Lung (tissue), 17 donors: ENCODE measurements at places on chromosomes 12 and 14.

GRCh38 chr12:50112456-50113218, 601 bp downstream of the COX14 start:
- no peak for DNase-seq

GRCh38 chr12:89033062-89033461, 319.2 kb downstream of the DUSP6 start:
- DNase-seq = no peak

DNA sequence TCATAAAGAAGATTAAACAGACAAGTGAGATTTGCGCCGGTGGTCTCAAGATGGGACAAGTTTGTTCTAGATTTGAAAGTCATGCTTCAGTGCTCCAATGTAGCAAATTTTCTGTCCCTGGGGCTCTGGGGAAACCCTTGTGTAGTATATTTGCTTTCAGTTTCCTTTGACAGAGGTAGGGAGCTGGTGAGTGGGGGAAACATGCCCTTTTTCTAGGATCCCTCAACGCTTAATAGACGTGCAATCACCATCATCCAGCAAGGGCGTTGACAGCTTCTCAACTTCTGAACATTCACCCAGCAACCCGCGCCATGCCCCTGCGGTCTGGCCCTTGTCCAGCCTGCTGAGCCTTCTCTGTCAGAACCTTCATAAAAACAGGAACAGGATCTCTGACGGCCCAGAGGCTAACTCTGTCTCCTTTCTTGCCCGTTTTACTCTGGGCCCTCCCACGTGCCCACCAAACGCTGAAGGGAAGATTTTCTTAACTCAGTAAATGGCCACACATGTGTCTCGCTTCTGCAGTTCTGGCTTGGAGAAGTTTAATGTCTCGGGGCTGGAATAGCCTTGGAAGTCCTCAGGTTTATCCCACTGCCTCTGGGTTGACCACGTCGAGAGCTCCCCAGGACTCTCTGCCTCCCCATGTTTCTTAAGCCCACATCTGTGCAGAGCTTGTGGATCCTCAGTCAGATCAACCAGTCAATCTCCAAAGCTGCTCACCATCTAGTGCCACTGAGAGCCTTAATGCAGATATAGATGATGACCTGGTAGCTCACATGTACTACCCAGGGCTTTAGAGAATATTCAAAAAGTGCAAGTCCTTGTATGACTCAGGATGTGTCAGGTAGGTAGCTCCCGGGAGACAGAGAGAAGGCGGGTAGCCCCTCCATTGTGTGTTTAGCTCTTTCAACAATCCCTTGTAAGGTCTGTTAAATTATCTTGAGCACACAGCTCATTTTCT, 58.1 kb upstream of the CCND2 start:
- no peak for DNase-seq

- DNase-seq = peak; percentile 89
Measured at GRCh38 chr12:69553628-69554248, 31.5 kb upstream of the CCT2 start.

GRCh38 chr12:109786799-109787198, 46.4 kb downstream of the TRPV4 start:
- DNase-seq = no peak

- DNase-seq = no peak
Measured at GRCh38 chr12:51994959-51995358, 11.8 kb upstream of the TAMALIN start.

DNA sequence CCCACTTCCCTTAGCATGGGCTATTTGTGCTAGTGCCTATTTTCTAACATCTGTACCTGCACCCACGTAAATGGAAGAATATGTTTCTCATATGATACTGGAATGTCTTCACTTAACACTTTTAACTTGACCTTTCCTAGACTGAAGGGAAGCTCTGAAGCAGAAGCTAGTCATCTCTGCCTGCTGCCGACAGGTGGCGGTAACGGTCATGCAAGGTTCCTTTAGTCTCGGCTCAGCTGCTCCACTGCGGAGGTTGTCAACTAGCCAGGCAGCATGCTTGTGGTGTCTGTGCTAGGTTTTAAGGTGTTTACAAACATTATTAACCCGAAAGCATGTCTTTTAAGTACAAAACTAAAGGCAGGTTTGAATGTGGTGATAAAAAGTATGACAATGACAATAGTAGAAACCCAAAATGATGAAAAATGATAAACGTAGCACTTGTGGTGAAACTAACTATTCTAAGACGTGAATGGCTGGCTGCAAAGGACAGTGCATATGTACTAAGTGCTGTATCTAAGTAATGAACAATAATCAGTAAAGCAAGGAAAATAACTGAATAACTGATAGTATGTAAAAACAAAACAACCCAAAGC, 117.2 kb downstream of the GRIN2B start:
- peak; percentile 74 for DNase-seq

DNA sequence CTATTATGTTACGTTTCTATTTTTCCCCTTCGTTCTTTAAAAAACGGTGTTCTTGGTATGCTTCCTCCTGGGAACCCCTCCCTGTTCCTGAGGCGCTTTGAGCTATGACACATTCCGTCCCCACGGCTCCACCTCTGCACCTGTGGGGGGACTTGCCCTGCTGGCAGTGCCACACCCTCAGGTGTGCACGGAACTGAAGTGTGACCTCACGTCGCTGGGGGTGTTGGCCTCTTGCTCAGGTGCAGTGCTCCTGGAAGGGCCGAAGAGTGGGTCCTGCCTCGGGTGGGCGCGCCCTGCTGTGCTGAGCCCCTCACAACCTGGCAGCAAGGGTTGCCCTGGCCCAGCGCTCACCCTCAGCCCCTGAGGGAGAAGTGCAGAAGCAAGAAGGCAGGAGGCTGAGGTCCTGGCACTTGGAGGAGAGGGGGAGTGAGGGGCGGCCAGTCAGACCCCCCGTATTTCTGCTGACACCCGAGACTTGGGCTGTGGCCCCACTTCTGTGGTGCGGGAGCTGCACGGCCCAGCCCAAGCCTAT, 4.9 kb downstream of the AMN start:
- no peak for DNase-seq

DNA sequence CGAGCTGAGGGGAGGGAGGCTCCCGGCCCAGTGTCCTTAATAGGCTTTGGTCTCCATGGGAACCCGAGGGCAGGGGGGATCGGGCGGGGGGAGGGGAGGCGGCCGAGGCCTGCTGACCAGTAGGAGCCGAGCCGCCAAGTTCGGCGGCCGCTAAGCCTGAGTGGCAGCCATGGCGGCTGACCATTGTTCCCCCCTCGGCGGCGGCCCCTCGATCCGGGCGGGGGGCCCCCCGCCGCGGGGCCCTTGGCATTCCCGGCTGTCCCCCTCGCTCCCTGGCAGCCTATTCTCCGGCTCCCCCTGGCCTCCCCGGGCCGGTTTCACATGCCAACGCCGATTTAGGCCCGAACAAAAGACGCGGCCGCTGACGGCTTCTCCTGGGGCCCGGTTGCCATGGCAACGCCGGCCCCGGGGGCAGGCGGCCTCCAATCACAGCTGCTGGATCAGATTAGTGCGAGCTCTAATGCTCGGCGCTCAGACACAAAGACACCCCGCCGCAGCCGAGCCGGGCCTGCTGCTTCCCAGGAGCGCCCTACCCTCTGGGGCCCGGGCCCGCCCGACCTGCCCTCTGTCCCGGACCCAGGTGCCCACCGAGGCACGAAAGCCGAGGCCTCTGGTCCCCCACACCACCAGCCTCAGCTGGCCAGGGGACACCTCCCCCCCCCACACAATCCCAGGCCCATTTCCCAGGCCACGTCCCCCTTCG, 7.3 kb downstream of the MSI1 start:
- DNase-seq = peak; percentile 93

GRCh38 chr14:51370758-51371386, 130.8 kb downstream of the TMX1 start:
- no peak for DNase-seq

DNA sequence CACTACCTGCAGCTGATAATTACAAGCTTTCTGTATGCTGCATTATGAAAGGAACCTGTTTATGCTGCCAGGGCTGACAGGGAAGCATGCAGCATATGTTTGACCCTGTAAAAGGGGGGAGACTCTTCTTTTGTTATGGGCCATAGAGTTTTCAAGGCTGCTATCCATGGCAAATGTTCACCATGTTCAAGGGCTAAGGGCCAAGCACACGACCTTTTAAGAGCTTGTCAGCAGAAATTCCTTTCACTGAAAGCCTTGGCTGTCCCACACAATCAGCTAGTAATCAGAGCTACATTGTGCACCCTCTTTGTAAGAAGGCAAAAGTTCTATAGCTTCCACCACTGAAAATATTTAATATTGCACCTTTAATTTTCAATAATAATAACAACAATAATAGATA, 74.2 kb upstream of the MBIP start:
- DNase-seq = no peak

DNA sequence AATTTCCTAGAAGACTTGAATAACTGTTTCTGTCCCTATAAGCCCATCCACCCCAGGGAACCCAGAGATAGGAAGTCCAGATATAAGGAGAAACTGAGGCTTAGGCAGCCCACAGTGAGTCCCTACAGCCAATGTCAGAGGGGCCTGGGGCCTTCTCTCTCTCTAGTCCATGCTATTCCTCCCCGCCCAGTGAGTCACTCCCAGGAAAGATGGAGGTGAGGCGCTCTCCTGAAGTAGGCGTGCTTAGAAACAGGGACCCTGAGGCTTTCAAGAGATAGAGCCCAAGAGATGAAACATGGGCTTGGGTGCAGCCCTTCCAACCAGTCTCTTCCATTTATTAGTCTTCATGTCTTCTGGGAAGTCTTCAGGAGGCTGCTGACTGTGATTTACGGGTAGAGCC, 2.3 kb upstream of the SMUG1 start:
- DNase-seq = no peak

DNA sequence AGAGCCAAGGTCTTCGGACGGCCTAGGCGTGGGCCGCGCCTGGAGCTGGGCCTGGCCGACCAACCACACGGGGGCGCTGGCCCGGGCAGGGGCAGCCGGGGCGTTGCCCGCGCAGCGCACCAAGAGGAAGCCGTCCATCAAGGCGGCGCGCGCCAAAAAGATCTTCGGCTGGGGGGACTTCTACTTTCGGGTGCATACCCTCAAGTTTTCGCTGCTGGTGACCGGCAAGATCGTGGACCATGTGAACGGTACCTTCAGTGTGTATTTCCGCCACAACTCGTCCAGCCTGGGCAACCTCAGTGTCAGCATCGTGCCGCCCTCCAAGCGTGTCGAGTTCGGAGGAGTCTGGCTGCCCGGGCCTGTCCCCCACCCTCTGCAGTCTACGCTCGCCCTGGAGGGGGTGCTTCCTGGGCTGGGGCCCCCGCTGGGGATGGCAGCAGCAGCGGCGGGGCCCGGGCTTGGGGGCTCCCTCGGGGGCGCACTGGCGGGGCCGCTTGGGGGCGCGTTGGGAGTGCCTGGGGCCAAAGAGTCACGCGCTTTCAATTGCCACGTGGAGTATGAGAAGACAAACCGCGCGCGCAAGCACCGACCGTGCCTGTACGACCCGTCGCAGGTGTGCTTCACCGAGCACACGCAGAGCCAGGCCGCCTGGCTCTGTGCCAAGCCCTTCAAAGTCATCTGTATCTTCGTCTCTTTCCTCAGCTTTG, 4.4 kb upstream of the SHMT2 start:
- DNase-seq = no peak

DNA sequence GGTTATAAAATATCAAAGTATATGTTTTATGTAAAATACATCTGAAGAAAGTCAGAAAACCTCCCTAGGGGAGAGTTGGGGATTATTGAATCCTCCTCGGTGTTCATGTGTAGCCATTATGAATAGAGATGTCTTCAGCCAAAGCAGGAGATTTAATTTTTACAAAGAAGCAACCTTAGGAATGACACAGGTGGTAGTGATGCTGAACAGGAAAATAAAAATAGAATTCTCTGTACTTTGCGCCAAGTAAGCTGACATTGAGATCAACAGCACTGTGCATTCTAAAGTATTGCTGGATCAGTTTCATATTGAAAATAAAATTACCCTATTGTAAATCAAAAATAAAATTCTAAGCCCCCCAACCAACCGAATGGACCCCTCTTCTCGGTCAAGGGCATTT, 132.8 kb upstream of the TRHDE start:
- DNase-seq = no peak

DNA sequence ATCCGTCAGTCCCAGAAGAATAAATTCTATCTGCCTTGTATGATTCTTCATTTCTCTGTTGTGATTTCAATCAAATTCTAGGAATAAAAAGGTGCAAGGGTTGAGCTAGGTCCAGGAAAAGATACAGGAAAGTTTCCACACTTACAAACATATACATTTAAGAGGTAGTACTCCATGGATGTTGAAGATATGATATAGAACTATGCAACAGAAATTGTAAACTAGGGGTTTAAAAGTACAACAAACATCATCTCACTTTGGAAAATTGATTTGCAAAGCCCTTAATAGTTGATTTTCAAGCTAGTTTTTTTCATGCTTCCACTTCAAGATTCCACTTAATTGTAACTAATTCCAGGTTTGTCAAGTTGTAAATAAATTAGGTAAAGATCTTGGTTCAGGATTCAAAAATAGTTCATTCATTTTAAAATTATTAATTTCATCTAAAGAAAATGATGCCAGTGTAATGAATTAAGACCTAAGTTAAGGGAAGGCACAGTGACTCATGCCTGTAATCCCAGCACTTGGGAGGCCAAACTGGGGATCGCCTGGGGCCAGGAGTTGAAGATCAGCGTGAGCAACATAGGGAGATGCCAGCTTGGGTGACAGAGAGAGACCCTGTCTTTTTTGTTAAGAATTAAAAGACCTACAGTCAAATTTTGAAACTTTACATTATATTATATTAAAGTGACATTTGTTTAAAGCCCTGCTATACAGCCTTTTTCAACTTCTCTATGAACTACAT, at the start of gene OR6C70:
Gene OR6C70, minus strand, starts transcription at position 51 of the 742 bp plus-strand sequence. Its CDS starts 0 bp downstream, at position 51.
- no peak for DNase-seq

DNA sequence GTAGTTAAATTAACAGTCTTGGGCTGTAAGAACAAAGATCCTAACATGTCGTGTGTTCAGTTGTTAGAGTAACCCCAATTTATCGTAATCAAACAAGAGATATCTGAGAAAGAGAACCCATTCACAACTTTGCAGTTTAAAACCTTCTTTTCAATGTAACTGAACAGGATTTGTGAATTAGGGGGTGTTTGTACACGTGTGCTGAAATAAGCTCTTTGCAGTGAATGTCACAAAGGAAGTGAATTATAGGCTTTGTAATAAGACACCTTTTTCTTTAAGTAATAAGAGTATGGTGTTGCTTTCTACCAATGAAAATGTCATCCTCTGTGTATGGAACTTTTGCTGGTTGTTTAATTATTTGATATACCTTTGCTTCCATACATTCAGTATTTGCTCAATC, 114.0 kb downstream of the ALX1 start:
- peak; percentile 70 for DNase-seq

GRCh38 chr12:52141306-52141705, 50.5 kb downstream of the KRT80 start:
- DNase-seq = no peak

DNA sequence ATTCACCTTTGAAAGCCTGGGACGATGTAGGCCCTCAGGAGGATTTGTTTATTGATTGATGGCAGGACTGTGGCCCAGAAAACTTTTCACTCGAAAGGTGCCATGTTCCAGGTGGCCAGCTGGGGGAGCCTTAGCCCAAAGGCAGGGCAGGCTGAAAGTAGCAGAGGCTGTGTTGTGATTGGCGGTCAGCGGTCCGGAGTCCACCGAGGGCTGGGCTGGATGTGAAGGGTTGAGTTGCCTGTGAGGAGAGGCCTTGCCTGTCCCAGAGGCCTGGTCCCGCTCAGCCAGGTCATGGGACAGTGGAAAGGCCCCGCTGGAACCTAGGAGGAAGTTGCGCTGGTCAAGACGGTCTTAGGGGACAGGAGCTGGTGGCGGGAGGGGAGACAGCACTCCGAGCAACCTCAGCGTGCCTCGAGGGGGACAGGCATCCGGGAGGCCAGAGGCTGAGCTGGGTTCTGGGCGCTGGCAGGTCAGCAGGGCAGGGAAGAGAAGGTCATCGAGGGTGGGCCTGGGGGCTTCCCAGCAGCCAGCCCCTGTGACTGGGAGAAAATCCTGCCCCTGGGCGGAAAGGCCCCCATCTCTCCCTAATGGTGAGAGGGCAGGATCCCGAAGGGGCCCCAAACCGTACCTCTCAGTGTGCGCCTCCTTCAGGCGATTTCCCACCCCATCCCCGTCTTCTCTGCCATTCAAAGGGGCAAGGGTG, 26.3 kb downstream of the CMA1 start:
- peak; percentile 30 for DNase-seq
